Glutamatergic neuron (in vitro differentiated cells): ENCODE measurements at places on chromosomes 7 and 10.

GRCh38 chr7:40990841-40991240, 712.0 kb downstream of the INHBA start:
- H3K4me3 ChIP-seq, result no peak overlapping the region
- no peaks in the 10 kb centered on the region for H3K4me1 ChIP-seq
- no peaks in the 10 kb centered on the region for H3K27me3 ChIP-seq
- no peak for DNase-seq
- H3K27ac ChIP-seq, result no peak overlapping the region

GRCh38 chr7:147885869-147886268, 704.7 kb upstream of the C7orf33 start:
- no peak overlapping the region for H3K27ac ChIP-seq
- H3K4me1 ChIP-seq, result no peaks in the 10 kb centered on the region

GRCh38 chr7:20112696-20113095, 104.5 kb downstream of the MACC1 start:
- H3K4me1 ChIP-seq, result peaks cover 10% of the 10 kb centered on the region
- H3K4me3 ChIP-seq, result no peak overlapping the region
- no peak for DNase-seq
- no peak overlapping the region for H3K27ac ChIP-seq
- H3K36me3 ChIP-seq, result no peaks in the 10 kb centered on the region

DNA sequence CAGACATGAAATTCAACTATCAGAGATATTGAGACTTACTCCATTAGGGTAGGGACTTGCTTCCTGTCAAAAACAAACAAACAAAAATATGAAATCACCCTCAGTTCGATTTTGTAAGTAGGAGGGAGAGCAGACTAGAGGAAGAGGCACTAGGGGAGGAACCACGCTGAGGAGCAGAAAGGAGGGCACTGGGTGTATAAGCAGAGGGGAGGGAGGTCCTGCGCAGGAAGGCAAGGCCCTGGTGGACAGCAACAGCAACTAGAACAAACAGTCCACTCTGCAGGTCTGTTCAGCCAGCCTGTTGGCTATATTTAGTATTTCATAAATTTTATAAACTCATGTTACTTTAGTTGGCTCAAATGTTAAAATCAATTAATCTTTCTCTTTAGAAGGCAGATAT, 937.1 kb upstream of the C7orf33 start:
- no peaks in the 10 kb centered on the region for H3K27me3 ChIP-seq
- H3K4me3 ChIP-seq, result no peak overlapping the region

- H3K27me3 ChIP-seq, result no peaks in the 10 kb centered on the region
- H3K36me3 ChIP-seq, result no peaks in the 10 kb centered on the region
- DNase-seq, result no peak
- no peak overlapping the region for H3K27ac ChIP-seq
These were observed 88.6 kb downstream of the VIM start for GRCh38 chr10:17316488-17317170.
